Activated naive CD4-positive, alpha-beta T cell treated with anti-CD3 and anti-CD28 coated beads, Interleukin-2, amount 50 U/mL, for 16 hours (primary cell): ENCODE measurements at places on chromosomes 1 and 21.

DNA sequence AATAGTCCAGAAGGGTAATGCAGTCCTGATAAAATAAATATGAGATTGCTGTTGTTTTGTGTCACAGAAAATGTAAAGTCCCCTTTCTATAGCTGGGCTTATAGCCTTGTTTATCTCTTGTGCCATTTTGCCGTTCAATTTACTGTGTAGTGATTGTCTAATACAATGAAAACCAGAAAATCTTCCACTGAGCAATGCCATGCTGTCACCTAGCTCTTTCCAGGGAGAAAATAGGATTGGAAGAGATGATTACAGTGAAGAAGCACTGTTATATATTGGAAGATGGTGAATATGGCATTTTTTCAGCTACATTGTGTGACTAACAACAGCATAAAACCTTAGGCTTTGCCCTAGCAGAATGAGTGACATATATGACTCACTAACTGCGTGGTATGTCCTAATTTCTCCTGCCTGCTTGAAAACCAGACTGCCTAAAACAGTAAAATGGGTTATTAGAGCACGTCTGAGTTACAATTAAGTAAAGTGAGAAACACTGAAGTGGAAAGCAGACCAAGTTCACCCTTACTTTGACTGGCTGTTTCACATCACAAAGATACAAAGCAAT, 332.4 kb upstream of the ZP4 start:
- DNase-seq: no peak

- DNase-seq: no peak
Measured at GRCh38 chr1:241964550-241965282, 7.1 kb downstream of the BECN2 start.

- no peak for DNase-seq
Measured at GRCh38 chr1:230836793-230837192, 31.5 kb downstream of the C1orf198 start.

DNA sequence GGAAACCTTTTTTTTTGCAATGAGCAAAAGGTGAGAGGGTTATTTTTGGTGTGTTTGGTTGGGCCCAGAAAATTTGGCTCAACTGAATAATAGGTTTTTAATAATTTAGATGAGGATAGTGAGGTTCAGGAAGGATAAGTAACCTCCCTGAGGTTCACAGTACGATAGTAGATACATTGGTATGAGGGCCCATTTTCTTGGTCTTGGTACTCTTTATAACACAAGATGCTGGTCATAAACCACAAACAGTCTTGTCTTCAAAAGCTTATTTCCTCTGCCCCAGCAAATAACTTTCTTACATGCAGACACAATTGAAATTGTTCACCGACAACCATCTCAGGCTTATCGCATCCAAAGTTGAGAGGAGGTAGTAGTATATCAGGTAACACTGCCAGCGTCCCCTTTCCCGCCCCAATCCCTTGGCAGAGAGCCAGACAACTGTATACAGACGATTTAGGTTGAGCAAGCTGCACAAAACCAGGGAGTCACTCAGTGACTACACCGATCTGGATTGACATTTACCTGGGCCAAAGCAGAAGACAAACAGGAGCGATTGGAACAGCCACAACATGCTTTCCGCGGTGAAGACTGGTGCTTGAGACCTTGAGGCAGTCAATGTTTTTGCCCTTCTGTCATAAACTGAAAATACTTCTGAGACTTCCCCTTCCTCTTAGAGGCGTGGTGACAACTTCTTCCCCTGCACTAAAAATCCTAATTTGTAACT, at the start of gene SLAMF6:
Gene SLAMF6, minus strand, starts transcription at position 634 of the 724 bp plus-strand sequence. Its CDS starts 63 bp downstream, at position 571.
- peak; percentile 37 for DNase-seq

- no peak for DNase-seq
Measured at GRCh38 chr1:7373251-7373650, 397.8 kb upstream of the VAMP3 start.

GRCh38 chr1:56709269-56709880, 64.3 kb downstream of the PRKAA2 start:
- DNase-seq: no peak

DNA sequence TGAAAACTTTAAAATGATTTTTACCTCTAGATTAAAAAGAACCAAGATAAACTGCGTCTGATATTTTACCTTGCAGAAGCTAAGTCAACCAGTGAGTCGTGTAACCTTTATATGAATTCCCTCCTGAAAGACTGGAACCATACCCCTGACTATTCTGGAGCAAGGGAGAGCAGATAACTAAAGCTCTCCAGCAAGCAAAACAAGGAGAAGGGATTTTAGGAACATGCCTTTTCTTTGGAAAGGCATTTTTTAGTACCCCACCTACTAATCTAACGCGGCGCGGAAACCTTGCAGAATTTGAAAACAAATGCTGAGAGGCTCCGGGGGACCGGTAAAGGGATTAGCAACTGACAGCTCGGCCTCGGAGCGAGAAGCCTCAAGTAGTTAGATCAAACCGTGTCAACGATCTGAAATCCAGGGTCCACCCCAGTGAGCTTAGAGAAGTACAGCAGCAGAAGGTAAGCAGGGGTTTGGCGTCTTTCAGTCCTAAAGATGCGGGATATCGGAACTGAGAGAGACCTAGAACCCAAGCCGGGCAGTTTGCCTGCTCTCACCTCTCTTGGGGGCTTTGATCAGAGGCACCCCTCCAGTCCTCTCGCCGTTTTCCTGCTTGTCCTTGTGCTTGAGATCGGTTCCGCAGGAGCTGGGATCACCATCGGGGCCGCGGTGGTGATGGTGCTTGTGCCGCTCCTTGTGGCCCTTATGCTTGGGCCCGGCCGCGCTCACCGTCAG, 954 bp downstream of the RSBN1 start:
- peak; percentile 22 for DNase-seq

DNA sequence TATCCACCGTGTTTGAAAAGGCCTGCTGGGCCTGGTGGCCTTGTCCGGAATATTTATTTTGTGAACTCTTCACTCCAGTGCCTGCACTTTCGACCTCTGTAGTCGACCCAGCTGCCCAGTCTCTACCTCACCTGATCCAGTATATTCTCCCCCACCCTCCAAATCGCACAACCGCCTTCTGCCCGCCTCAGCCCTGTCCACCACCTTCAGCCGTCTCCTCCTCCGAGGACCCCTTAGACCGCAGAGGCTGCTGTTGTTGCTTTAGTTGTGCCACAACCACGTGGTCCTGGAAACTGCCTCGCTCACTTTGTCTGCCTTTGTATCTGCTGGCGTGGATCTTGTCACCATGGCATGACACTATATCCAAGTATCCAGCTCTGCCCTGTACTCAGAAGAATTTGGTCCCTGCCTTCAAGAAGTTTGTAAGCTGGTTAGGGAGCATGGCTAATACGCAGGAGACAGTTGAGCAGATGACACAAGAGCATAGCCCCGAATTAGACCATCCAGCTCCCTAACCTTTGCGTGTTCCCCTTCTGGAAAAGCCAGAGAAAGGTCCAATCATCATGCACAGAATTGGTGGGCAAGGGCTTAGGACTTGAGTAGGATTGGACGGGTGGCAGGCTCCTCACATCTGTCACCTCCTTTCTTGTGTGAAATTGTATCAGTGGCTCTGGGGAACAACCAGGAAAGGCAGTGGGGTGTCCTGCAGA, 1.5 kb downstream of the PHGDH start:
- no peak for DNase-seq

GRCh38 chr1:33377756-33378155, 53.1 kb downstream of the PHC2 start:
- DNase-seq: no peak

- no peak for DNase-seq
Measured at GRCh38 chr1:106564192-106564591, 492.3 kb upstream of the PRMT6 start.

GRCh38 chr1:32869923-32870614, 643 bp downstream of the FNDC5 start:
- no peak for DNase-seq

GRCh38 chr1:183922197-183922596, 115.3 kb downstream of the COLGALT2 start:
- DNase-seq: no peak

DNA sequence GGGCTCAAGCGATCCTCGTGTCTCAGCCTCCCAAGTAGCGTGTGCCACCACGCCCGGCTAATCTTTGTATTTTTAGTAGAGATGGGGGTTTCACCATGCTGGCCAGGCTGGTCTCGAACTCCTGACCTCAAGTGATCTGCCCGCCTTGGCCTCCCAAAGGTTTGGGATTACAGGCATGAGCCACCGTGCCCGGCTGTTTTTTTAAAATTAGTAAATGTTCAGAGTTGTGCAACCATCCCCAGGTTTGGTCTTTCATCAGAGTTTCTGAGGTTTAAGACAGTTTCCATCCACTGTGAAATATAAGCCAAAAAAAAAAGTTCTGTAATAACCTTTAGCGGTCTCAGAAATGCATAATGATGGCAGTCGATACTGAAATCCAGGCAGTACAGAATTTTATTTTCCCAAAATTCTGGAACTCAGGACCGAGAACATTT, 550 bp upstream of the SYT11 start:
- DNase-seq: peak; percentile 12

DNA sequence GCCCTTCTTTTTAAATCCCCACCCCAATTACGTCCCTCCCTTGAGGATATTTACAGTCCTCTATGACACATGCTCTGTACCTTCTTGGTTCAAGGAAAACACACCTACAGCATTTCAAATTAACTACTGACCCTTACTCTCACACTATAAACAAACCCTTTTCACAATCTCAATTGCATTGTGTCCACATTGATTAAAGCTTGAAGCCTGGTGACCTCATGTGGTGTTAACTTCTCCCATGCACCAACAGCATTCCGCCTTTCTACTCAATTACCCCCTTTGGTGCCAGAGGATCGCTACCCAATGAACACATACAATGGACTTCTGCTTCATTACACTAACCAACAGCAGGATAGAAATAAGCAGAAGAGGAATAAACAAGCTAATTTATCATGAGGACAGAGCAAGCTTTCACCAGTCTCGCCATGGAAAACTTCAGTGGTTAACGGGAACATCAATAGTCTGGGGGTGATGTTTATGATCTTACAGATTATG, 15.2 kb downstream of the WLS start:
- DNase-seq: no peak

GRCh38 chr1:210792250-210793102, 341.5 kb downstream of the KCNH1 start:
- no peak for DNase-seq

- no peak for DNase-seq
Measured at GRCh38 chr21:22993822-22994574, 1995.8 kb downstream of the NCAM2 start.

GRCh38 chr1:192952646-192953045, 106.5 kb downstream of the UCHL5 start:
- no peak for DNase-seq

- no peak for DNase-seq
Measured at GRCh38 chr1:18731591-18732235, 101.1 kb downstream of the PAX7 start.

DNA sequence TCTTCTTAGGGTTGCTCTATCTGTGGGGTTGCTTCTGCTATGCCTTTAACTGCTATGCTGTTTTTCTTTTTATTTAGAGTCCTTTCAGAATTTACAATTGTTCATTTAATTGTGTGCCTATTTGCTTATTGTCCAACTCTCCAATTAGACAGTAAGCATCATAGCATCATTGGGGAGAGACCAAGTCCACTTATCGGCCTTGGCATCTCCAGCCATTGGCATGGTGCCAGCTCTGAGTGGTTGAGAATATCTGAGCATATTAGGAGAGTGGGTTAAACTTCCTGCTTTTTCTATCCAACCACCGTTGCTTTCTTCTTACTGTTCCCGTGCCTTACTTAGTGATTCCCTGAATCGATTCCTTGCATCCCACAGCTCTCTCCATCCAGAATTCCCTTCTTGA, 535.0 kb downstream of the AJAP1 start:
- no peak for DNase-seq

DNA sequence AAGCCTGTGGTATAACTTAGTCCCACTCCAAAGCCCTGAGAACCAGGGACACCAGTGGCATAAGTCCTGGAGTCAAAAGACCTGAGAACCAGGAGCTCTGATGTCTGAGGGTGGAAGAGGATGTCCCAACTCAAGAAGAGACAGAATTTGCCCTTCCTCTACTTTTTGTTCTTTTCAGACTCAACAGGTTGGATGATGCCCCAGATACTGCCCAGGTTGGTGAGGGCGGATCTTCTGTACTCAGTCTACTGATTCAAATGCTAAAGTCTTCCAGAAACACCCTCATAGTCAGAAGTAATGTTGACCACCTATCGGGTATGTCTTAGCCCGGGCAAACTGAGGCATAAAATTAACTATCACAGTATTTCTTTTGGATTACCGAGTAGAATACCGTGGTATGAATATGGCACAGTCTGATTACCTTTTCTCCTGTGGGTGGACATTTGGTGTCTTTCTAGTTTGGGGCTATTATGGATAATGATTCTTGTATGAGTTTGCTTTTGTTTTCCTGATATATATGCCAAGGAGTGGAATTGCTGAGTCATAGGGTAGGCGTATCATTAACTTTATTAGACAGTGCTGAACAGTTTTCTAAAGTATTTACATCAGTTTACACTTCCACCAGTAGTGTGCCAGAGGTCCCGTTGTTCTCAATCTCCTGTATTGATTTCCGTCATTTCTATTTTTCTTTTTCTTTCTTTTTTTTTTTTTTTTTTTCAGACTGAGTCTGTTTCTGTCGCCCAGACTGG, 3.2 kb upstream of the CHAF1B start:
- DNase-seq: no peak

DNA sequence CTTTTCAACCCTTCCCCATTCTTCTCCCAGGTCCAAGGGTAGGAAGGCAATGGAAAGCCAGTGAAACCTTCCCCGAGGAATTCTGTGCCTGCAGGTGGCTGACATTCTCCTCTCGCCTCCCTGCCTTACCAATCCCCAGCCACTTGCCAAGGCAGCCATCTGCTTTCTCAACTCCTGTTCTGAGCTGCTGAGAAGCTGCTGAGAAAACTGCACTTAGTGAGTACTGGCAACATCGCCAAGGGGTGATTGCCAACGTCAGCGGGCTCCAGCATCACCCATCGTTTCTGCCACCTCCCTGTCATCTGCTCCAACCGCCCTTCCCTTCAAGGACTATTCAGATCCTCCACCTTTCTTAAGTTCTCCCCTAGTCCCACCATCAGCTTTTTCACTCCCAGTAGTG, 106.0 kb downstream of the PTPRU start:
- no peak for DNase-seq

DNA sequence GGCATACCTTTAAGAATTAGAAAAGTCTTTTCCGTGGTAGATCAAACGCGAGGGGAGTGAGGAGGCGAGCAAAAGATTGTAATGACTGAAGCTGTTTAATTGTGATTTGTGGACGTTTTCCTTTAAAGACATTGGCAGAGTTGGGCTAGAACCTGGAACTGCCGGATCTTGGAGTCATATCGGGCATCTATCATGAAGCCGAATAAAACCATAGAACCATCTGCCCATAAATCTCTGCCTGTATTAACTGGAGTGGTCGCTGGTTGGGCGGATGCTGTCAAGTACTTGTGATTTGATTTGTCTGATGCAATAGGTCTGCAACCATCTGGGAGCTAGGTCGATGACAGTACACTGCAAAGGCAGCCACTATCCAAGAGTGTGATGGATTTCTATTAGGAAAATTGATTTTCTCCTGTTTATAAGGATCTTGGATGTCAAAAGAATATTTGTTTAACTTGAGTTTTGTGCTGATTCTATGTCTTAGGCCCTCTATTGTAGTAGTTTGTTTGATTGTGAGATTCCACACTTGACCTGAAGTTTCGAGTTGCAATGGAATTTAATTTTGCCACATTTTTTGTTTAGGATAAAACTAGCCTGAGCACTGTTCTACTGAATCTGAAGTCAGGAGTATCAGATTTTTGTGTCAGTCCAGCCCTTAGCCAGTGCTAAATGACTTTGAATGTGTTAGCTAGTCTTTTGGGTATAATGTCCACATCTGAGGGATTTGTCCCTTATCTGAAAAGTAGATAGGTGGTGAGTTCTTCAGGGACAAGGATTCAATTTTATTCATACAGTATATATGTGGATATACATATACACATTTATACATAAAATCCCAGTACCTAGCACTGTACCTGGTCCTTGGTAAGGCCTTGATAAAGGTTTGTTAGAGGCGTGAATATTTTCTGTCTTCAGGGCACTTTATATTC, 1.2 kb downstream of the SARS1 start:
- peak; percentile 57 for DNase-seq
